Right kidney (tissue), 9 donors: ENCODE measurements at places on chromosomes 11 and 22.
A peak's percentile ranks its signal among the peaks of the same experiment; 100 is the strongest.

- peak; percentile 13 for DNase-seq
Observed at GRCh38 chr11:113531575-113532451, 56.6 kb upstream of the DRD2 start.

DNA sequence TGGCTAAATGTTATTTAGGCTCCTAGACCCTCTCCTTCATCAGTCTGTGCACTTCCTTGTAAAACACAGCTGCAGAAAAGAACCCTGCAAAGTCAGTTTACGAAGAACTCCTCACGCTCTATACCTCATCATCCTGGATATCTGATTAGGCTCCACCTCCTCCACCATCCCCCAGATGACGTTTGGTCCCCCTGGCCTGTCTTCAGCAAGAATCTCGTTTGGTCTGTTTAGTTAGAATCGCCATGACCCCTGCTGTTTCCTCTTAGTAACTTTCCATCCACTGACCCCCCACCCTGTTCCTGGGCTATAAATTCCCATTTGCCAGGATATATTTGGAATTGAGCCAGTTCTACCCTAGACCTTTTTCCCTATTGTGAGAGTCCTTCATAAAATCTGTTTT, 214.1 kb downstream of the OPCML start:
- no peak for DNase-seq

DNA sequence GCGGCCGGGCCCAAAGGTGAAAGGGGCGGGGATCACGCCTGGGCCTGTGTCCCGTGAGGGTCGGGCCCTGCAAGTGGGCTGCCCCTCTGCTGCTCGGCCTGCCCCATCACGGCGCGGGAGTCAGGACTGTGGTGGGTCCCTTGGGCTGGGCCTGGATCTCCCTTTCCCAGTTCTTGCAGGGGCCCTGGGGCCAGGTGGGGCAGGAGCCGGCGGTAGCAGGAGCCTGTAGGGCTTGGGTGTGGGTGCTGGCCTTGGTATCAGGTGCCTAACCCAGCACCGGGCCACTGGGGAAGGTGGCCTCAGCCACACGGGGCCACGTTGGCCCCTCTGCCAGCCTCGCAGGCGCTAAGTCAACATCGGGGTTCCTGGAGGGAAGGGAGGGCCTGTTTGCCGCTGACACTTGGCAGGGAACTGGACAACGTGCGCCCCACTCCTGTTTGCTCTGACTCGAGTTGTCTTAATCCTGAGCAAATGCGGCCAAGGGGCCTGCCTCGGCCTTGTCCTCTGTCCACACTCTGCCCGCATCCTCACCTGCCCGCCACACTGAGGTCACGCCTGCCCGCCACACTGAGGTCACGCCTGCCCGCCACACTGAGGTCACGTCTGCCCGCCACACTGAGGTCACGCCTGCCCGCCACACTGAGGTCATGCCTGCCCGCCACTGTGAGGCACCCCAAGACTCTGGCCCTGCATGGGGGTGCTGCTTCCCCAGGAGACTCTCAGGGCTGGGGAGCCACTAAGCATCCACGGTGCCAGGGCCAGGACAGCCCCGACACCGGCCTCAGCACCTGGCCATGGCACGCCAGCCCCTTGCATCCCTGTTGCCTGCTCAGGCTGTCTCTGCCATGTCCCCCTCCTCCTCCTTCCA, 14.2 kb upstream of the MUC5B start:
- no peak for DNase-seq

DNA sequence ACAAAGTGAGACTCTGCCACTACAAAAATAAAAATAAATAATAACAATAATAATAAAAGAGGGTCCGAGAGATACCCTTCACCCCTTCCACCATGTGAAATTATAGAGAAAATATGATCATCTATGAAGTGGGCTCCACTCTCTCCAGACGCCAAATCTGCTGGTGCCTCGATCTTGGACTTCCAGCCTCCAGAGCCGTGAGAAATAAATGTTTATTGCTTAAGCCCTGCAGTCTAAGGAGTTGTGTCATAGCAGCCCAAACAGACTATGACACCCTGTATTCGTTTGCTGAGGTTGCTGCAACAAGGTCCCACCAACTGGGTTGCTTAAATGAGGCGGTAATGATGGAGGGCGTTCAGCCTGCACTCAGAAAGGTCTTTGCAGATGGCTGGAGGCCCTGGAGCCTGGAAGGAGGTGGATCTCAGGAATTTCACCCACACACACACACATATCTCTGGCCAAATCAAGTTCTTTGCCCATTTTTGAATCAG, 7.6 kb upstream of the SEPTIN5 start:
- no peak for DNase-seq

GRCh38 chr11:116409238-116409637, 363.5 kb downstream of the BUD13 start:
- DNase-seq, result no peak

GRCh38 chr11:75205564-75206020, 35.0 kb upstream of the TPBGL start:
- no peak for DNase-seq

DNA sequence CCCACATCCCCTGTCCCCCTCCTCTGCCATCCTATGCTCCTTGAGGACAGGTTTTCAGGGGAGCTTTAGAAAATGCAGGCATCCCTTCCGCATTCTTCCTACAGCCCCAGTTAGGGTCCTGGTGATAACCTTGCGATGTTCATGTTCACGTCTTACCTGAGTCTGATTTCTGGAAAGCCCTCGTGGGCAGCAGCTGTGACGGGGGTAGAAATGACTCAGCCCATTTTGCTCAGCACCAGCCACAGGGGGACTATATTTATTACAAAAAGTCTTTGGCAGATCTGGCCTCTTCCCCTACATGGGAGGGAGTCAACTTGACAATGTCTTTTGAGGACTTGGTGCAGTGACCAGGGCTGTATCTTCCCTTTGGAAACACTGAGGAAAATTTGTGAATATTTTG, 12.3 kb downstream of the PKNOX2 start:
- DNase-seq, result no peak

DNA sequence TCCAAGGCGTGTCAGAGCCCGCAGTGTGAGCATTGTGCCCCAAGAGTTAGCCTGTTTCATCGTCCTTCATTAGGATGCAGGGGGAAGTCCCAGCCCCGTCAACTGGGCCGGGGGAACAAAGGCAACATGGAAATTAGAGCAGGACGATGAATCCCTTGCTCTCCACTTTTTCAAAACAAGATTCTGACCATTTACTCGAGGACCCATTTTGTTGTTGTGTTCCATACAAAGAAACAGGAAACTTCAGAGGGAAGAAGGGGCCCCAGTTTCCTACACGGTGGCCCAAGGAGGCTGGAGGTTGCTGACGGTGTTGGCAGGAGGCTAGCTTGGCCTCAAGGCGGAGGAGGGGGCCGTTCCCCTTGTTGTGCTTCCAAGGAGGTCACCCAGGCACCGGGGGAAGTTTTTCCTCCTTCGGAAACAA, 44.0 kb upstream of the SLC1A2 start:
- DNase-seq, result no peak

DNA sequence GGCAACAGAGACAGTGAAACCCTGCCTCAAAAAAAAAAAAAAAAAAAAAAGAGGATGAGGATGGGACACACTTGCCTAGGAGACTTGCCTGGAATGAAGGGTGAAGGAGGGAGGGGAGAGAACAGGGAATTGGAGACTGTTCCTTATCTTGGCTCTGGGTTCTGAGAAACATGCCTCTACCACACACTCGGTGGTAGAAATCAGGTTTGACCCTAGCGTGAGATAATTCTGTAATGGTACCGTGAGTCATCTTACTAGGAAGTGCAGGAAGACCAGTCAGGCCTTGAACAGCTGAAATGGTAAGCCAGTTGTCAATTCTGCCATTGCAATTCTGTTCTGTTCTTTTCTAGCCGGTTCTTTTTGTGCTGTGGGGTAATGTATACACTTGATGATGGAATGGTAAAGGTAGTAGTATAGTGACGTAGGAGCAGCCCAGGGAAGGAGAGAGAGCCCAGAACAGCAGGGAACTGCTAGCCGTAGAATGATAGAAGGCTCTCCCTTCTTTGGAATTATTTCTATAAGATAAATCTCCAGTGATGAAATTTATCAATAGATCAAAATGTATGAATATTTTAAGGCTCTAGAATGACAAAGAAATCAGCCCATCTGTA, 3.9 kb upstream of the AMBRA1 start:
- no peak for DNase-seq

DNA sequence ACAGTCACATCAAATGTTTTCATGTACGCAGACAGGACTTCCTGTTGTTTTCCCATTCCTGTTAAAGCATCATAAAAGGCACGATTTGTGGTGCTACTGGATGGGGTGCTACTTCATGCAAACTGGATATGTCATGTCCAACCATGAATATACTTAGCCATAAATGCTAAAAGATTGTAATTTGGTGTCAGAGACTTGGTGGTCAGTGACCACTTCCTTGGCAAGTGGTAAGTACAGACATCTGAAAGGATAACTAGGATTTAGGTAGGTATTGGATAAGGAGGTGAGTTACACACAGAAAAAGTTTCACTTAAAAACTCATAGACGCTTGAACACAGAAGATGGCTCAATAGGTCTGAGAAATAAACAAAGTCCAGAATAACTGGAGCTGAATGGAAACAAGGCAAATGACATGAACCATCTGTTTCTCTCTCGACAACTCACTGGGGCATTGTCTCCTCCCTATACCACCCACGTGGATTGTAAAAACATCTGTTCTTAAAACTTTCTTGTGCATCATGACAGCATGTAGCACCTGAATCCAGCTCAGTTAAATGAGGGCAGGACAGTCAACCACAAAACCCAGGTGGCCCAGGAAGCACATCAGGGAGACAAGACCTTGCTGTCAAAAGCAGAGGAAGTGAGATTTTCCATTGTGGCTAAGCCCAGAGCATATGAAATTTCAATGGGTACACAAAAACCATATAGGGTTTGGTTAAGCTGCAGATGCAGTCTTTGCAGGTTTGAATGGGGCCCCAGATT, 22.1 kb upstream of the IGLL5 start:
- DNase-seq, result no peak

DNA sequence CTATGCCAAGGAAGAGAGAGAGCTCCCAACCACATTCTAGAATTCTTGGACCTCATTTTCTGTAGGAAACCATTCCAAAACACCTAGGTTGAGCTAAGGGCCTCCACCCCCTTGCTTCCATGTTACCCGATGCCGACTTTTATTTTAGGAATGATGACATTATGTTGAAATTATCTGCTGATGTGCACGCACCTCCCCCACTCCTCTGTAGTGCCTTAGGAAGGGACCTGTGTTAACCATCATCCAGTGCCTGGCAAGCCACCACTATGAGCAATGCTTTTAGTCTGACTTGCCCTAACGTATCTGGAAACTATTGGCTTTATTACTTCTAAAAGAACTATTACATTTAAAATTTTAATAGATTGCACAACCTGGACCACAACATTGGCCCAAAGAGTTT, 42.1 kb downstream of the NCAPD3 start:
- DNase-seq, result no peak

DNA sequence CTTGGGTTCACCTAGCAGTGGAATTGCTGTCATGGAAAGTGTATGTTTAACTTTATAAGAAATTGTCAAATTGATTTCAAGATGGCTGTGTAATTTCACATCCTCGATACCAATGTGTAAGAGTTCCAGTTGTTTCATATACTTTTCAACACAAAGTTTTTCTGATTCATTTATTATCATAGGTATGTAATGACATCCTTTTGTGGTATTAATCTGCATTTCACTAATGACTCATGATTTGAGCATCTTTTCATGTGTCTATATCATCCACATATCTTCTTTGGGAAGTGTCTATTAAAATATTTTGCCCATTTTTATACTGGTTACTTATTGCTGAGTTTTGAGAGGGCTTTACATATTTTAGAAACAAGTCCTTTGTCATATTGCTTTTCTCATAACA, 17.0 kb upstream of the GLYATL1B start:
- no peak for DNase-seq

DNA sequence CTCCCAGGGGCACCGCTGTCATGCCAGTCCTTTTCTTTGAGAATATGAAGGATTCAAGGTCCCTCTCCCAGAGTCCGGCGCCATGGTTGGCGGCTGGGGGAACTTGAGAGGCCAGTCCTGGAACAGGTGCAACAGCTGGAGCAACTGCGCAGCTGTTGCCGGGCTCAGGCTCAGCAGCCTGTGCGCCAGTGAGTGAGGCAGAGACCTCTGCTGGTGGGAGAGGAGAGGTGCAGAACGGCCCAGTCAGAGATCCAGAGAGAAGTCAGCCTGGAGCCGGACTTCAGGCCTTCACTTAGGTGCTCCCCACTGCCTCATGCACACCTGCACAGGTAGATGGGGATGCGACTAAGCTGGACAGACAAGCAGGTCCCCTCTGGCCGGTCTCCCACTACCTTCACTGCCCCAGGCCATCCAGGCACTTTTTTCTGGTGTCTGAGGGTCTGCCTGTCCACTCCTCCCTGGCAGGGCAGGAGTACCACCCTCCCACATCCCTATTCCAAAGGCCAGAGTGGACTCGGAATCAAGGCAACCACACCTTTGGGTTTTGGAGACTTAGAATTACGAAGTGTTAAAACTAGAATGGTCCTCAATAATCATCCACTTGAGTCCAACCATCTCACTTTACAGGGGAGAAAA, 4.6 kb downstream of the CHRDL2 start:
- peak; percentile 52 for DNase-seq

- DNase-seq, result peak; percentile 94
Observed at GRCh38 chr11:94768602-94769541, 716 bp downstream of the AMOTL1 start.

DNA sequence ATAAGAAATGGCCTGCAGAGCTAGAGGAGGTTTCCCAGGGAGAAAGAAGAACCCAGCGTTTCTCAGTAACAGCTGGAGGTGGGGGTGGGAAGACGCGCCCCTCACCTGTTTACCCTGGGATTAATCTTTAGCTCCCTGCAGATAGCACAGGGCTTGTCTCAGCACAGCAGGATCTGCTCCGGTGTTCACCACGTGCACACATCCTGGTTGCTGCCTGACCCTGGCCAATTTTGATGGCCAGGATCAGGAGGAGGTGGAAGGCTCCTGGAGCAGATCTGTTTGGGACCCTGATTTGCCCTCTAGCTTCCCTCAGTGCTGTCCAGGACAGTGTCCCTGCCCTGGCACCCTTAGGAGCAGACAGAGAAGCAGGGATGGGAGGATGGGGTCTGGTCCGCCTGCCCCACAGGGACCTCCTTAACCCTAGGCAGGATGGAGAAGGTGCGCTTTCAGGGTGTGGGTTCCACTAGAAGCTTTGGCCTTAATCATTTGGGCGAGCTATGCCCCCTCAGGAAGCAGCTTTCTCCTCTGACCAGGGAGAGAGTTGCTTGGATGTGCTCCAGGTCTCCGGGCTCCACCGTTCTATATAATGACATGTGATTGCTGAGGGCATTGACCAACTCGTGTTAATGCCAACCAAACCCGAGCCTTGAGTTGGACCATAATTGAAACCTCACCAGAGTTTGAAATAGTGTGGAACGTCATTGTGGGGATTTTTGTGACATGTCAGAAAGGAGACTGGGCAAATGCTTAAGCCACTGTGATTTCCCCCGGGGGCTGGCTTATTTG, 19.3 kb downstream of the UPB1 start:
- no peak for DNase-seq

DNA sequence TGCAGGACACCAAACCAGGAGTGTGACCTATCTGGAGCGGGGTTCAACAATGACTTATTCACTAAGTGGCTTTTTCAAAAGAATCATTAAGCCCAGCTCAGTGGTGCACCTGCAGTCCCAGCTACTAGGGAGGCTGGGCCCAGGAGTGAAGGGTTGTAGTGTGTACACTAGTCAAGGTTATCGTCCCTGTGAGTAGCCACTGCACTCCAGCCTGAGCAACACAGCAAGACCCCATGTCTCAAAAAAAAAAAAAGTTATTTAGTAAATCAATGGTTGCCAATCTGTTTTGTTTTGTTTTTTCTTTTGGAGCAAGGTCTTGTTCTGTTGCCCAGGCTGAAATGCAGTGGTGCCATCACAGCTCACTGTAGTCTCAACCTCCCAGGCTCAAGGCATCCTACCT, 7.9 kb downstream of the RHOG start:
- no peak for DNase-seq

- no peak for DNase-seq
Observed at GRCh38 chr11:84558085-84558905, 1068.8 kb downstream of the DLG2 start.

GRCh38 chr11:73995247-73995646, 12.6 kb upstream of the UCP2 start:
- DNase-seq, result no peak
